Activated CD4-positive, alpha-beta T cell treated with anti-CD3 and anti-CD28 coated beads for 24 hours (primary cell): ENCODE measurements at places on chromosomes 16 and 17.

DNA sequence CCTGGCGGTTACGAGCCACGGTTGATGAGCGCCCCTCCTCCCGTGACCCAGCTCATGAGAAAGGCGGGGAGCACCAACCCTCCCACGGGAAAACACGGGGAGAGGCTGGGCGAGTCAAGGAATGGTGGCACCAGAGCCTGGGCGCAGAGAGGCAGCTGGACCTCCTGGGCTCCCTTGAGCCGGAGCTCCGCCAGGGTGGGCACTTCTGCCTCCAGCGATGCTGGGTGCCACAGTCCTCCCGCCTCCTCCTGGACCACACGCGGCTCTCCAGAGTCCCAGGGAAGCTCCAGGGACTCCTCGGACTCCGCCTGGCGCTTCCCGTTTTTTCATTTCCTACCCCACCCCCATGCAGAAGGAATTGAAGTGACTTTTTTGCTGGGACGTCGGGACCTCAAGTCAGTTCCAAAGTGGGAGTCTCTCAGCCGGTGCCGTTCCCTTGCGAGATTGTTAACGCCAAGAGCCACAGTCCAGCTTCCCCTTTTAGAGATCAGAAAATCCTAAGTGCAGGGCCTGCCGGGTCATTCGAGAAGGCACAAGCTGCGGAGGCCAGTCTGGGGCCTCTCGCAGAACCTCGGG lies 6.6 kb upstream of the CBX8 start:
- no peak for DNase-seq

DNA sequence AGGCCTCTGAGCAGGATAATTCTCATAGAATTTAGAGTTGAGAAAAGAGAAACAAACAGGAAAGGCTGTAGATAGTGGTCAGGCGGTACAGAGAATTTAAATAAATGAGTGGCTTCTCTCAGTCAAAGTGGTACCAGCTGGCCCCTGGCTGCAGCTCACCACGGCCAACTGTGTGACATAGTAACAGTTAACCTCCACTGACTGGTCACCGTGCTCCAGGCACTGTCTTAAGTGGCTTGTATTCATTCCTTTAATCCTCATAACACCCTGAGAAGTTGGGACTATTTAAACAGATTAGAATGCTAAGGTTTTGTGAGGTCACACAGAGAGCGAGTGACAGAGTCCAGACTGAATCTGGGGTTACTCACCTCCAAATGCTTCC lies 108.9 kb downstream of the GNAO1 start:
- no peak for DNase-seq

DNA sequence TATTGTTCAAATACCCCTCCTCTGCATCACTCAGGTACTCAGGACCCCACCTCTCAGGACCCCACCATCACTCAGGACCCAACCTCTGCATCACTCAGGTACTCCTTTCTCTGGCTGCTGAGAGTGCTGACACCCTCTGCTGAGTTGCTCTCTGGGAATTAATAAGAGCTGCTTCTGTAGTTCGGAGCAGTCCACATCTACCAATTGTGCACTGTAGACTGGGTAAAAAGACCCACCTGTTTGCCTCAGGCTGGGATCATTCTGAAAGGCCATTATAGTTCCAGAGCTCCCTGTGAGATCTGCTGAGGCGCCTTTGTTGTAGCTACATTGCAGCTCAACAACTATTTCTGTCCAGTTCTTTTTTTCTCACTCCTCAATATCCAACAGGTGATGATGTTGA lies 276.3 kb upstream of the MYOCD start:
- no peak for DNase-seq

DNA sequence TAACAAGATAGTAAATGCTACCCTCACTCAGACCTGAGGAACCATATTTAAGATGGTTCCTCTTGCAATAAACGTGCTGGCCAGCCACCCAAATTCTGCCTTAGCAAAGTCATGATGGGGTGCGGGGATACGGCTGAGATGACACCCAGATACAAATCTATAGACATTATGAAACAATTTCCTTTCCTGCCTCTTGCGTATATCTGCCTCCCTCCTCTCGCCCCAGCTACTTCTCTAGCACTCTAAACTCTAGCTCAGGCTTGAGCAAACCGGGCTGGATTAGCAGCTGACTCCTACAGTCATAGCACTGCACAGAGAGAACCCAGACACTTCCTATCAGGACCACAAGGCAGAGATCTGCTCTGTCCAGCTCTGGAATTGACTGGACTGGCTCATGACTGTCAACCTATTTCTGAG lies 22.3 kb downstream of the CD300LF start:
- no peak for DNase-seq

DNA sequence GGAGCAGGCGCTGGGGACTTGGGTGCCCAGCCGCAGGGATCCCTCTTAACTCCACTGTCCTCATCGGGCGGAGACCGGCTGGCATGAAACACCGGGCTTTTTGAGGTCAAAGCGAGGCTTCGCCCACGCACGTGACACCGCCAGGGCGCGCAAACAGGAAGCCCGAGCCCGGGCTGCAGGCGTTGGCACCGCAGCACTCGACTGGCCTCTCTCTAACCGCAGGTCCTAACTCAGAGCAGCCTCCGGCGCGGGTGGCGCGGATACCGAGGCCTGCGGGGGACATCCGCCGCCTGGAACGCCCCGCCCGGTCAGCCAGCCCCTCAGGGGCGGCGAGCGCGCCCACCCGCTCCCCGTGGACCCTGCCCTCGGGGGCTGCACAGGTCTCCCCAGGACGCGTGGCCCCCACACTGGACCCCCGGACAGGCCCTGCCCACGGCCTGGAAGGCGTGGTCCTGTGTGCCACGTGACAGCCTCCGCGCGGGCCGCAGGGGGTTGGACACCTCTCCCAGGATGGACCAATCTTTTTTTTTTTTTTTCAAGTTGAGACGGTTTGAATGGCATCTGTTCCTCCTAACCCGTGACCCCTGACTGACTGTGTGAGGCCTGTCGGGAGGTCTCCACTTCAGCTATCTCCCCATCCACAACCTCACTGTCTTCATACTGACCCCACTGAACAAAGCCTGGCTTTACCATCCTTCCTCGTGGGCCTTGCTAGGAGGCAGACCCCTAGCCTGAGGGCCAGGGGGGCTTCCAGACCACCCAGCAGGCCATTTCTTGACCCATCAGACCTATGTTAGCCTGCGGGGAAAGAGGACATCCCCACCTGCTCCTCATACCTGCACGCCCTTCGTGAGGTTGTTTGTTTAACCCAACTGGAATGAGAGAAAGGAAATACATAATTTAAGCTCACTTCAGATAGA lies 8.4 kb upstream of the SLC47A2 start:
- DNase-seq = peak; percentile 8

GRCh38 chr16:84180519-84181140 lies 6.2 kb downstream of the TAF1C start:
- DNase-seq = no peak

DNA sequence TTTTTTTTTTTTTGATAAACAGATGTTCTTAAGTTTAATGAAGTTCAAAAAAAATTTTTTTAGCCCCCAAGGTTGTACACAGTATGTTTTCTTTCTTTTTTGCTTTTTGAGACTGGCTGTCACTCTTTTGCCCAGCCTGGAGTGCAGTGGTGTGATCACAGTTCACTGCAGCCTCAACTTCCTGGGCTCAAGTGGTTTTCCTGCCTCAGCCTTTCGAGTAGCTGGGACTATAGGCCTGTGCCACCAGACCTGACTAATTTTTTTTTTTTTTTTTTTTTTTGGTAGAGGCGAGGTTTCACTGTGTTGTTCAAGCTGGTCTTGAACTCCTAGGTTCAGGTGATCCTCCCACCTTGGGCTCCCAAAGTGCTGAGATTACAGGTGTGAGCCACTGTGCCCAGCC lies 12.8 kb downstream of the ITGAE start:
- no peak for DNase-seq

- DNase-seq = no peak
Measured at GRCh38 chr17:42999003-42999525, 845 bp downstream of the RPL27 start.

DNA sequence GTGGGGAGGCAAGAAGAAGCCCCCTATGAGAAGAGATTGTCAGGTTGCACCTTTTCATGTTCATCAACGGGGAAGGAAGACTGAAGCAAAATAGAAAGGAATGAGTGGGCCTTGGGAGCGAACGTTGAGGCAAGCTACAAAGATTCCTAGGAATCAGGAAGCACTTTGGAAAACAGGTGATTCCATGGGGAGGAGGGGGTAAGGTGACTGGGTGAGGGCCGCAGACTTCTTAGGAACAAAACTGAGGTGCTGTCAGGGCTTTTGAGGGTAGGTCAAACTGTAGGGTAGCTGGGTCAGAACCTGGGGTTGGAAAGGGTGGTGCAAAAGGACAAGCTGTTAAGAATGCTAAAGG lies 528 bp downstream of the ITFG1 start:
- DNase-seq = no peak

DNA sequence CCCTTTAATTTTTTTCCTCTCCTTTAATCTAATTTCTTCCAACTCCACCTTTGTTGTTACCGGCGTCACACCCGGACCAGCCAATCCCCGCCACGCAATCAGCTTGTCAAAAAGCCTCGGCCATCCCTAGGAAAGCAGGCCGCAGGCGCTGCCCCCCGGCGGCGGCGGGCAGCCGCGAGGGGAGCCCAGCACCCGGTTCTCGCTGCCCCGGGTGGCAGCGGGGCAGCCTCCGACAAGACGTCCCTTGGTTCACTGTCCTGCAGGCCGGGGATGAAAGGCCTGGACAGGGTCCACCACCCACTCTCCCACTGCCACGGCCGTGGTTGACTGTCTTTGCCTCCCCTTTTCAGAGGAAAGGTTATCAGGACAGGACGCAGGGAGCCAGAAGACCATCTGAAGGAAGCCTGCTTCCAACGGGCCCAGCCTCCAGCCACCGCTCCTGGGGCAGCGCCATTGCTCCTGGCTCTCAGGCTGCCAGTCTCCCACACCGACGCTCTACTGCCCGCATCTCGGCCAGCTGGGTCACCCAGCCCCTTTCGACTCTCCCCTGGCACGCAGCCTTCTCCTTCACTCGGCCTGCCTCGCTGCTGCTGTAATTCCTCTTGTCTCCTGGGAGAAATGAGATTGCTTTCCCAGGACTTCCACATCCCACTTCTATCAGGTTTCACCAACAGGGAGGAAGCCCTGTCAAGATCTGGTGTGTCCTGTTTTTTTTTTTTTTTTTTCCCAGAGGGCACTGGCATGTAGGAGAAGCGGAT lies 2.8 kb upstream of the UBTF start:
- DNase-seq = no peak

DNA sequence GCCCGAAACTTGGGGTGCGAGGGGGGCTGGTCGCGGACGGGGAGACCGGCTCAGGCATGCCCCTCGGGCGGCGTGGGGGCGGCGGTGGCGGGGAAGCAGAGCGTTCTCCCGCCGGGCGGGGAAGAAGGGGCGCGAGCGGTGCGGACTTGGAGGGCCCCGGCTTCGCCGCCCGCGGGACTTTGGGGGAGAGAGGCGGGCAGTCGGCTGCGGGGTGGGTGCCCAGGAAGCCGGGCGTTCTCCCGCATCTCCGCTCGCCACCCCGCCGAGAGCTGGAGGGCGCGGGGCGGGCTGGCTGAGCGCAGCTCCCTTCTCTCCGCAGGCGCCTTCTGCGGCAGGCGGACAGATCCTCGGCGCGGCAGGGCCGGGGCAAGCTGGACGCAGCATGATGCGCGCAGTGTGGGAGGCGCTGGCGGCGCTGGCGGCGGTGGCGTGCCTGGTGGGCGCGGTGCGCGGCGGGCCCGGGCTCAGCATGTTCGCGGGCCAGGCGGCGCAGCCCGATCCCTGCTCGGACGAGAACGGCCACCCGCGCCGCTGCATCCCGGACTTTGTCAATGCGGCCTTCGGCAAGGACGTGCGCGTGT lies 772 bp downstream of the NTN1 start:
- no peak for DNase-seq

DNA sequence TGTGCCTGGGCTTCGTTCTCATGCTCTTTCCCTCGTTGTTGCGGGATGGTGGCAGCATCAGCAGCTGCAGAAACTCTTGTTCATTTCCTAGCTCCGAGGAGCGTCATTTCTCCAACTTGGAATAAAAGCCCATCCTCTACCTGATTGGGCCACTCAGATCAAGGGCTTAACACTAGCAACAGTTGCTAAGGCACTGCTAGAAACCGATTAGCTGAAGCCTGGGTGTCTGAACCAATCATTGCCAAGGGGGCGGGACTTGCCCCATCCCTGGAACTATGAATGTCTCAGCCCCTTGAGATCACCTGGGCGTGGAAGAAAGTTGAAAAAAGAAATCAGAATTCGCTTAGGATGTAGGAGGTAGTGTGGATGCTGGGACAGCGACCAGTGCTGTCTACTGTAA lies 145.3 kb downstream of the FOXL1 start:
- no peak for DNase-seq

DNA sequence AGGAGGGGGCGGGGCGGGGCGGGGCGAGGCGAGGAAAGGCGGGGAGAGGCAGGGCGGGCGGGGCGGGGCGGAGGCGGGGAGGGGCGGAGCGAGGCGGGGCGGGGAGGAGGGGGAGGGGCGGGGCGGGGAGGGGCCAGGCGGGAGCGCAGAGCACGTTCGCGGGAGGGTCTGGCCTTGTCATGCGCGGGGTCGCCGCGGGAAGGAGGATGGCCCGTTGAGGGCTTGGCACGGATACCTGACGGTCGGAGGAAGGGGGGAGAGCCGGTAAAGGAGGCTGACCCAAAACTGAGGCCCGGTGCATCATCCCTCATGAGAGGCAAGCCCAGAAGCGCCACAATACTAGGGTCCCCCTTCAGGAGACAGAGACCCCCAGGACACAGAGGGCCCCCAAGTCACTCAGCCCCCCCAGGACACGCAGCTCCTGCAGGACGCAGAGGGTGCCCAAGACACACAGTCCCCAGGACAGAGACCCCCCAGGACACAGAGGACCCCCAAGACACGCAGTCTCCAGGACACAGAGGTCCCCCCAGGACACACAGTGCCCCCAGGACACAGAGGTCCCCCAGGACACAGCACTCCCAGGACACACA lies 593 bp upstream of the WDR45B start:
- DNase-seq = no peak

- no peak for DNase-seq
Measured at GRCh38 chr17:27496437-27496943, 40.2 kb downstream of the KSR1 start.

GRCh38 chr17:67411397-67411796 lies 34.3 kb downstream of the PITPNC1 start:
- no peak for DNase-seq

DNA sequence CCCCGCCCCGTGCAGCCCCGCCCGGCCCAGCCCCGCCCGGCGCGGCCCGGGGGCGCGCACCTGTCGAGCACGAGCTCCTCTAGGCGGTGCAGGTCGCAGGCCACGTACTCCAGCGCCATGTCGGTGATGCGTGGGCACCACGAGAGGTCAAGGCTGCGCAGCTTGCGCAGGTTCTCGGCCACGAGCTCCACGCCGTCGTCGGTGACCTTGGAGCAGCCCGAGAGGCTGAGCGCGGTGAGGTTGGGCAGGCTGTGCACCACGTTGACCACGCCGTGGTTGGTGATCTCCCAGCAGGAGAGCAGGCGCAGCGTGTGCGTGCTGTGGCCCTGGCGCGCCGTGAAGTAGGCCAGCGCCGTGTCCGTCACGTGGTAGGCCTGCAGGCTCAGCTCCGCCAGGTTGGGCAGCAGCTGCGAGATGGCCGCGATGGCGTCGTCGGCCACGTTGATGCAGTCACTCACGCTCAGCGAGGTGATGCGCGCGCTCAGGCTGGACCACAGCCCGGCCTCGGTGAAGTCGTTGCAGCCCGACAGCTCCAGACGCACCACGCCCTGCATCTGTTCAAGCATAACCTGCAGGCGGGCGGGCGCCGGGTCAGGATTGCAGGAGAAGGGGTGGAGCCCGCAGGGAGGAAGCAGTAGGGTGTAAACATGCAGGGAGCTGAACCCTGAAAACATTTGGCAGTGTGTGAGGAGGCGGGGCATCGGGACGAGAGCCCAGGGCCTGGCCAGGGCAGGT lies 5.3 kb upstream of the WDR24 start:
- DNase-seq = peak; percentile 50
